Fibroblast of the aortic adventitia (primary cell): ENCODE measurements at places on chromosomes 4 and X.
A peak's percentile ranks its signal among the peaks of the same experiment; 100 is the strongest.

DNA sequence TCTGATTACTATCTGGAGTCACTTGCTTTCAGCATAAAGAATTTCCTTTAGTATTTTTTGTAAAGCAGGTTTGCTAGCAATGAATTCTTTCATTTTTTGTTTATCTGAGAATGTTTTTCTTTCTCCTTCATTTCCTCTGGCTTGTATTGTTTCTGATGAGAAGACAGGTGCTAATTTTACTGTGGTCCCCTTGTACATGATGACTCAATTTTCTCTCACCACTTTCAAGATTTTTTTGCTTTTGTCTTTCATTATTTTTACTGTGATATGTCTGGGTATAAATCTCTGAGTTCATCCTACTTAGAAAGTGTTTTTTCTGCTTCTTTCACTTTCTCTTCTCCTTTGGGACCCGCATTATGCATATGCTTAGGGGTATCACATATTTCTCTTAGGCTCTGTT lies 62.6 kb downstream of the PKD2 start:
- DNase-seq, result no peak

- no peak for DNase-seq
Measured at GRCh38 chrX:16870862-16871815, 977 bp upstream of the RBBP7 start.

DNA sequence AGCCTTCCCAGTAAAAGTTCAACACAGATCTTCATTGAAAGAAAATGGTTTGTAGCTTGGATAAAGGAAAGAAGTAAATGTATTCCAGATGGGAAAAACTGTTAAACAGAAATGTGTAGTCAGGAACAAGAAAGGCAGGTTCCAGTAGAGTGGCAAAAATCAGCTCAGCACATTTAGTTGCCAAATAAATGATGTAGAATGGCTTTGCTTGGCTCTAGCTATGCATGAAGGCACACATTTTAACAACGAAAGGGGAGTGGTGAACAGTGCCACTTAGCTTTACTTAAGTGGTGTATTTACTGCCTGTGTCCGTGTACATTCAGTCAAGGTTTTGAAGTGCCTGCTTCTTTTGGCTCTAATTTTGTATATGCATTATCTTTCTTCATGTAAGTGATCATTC lies 644.5 kb upstream of the ATOH1 start:
- no peak for DNase-seq

GRCh38 chr4:124530464-124531077 lies 182.0 kb downstream of the ANKRD50 start:
- DNase-seq, result no peak

GRCh38 chr4:100979736-100980135 lies 367.6 kb downstream of the PPP3CA start:
- DNase-seq, result no peak

DNA sequence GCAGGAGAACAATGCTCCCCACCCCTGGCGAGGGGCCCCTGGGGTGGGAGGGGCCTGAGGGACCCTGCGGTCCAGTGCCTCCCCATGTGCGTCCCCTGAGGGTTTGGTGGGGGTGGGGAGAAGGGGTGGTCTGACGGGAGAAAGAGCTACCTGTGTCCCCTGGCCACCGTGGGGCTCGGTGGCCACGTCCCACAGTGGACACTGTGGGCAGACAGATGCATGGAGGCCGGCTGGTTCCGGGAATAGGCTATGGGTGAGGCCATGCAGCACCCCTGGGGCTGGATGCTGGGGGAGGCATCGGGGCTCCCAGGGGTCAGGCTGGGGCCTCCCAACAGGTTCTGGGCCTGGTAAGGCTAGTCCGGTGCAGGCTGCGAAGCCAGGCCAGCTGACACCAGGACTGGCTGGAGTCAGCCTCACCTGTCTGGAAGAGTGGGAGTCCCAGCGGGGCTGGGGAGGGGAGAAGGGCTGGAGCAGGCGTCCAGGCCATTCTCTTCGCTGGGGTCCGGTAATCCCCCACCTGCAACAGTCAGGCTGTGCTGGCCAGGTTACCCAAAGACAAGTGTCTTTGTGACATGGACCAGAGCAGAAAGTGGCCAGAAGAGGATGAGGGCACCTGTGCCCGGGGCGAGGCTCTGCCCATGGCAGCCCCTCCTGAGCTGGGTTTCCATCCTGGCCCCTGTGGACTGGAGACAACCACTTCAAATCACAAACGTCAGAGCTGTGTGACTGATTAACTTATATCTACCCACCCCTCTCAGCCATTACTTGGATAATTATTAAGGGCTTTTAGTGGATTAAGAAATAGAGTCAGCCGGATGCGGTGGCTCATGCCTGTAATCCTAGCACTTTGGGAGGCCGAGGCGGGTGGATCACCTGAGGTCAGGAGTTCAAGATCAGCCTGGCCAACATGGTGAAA lies 1.4 kb upstream of the FAM53A start:
- DNase-seq, result no peak

- no peak for DNase-seq
Measured at GRCh38 chr4:101136373-101137370, 210.7 kb downstream of the PPP3CA start.

GRCh38 chr4:3836406-3836755 lies 70.2 kb downstream of the ADRA2C start:
- no peak for DNase-seq

DNA sequence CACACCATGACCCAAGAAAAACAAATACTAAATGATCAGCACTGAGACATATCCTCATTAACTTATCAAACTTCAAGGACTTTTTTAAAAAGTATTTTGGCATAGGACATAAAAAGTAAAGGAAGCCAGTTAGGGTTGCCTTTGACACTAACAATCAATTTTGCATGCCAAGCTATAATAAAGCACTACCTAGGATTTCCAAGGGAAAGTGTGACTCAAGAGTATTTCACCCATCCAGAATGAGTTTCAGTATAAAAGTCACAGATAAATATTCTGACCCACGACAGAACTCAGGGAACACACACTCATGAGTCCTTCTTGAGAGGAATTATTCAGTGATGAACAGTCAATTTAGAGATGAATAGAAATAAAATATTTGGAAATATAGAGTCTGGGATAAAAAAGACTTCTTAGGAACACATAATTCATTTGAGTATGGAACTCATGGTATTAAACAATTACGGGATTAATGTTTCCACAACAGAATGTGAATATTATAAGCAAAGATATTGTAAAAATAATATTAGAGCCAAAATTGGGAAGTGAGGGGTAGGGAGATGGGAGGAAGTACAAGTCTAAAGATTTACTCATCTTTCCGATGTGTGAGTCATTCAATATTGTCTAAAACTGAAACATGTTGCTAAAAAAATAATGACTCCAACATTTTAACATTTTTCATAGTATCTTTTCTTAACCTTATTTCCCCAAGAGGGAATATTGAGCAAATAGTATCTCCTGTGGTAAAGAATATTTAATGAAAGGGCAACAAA lies 143.5 kb upstream of the LNX1 start:
- DNase-seq, result peak; percentile 81

GRCh38 chr4:26135331-26135730 lies 185.5 kb upstream of the RBPJ start:
- DNase-seq, result no peak

- peak; percentile 83 for DNase-seq
Measured at GRCh38 chr4:124322234-124323065, 390.1 kb downstream of the ANKRD50 start.

- no peak for DNase-seq
Measured at GRCh38 chr4:4462970-4463369, 76.1 kb downstream of the NSG1 start.

GRCh38 chr4:4625488-4625887 lies 83.6 kb upstream of the STX18 start:
- DNase-seq, result peak; percentile 44

DNA sequence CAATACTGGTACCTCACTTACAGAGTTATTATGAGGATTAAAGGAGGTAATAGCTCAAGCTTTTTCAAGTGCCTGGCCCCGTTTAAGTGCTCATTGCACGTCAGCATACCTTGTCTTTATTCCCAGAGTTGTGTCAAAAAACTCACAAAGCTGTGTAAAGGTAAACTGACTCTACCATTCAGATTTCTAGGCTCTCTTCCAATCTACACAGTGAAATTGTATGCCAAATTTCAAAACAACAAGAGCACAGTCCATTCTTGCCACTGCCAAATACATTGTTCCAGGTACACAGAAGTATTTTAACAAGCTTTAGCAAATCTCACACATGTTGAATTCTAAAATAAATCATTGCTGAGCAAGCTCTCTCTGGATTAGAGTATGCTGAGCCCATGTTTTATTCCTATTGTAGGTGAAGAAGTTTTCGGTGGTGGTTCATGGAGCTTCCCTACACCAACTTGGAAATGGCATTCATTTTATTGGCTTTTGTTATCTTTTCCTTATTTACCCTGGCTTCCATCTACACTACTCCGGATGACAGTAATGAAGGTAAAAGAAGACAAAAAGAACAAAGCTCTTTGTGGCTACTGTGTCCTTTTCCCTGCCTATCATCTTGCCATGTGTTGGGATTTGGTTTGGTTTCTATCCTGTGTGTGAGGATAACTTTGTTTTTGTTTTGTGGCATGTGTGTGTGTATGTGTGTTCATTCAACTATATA lies 16.2 kb downstream of the SMIM31 start:
- no peak for DNase-seq

GRCh38 chr4:54527532-54527931 lies 130.2 kb upstream of the KIT start:
- DNase-seq, result no peak

GRCh38 chrX:50000937-50001542 lies 78.6 kb downstream of the CLCN5 start:
- no peak for DNase-seq

DNA sequence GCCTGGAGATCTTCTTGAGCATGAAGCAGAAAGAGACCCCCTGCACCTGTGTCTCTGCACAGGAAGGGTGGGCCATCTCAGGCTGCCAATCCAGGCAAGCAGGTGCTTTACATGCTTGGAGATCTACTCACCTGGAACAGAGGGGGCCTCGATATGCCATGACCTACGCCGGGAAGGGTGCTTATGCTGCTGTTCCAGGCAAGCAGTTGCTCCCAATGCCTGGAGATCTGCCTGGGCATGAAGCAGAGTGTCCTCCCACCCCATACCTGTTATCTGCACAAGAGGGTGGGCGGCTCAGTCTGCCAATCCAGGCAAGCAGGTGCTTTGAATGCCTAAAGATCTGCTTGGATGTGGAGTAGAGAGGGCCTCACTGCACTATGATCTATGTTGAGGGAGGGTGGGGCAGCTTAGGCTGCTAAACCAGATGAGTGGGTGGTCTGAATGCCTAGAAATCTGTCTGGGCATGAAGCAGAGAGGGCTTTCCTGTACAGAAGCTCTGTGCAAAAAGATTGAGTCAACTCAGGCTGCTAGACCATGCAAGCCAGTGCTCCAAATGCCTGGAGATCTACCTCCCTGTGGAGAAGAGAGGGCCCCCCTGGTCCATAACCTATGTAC lies 104.5 kb upstream of the QRFPR start:
- no peak for DNase-seq

DNA sequence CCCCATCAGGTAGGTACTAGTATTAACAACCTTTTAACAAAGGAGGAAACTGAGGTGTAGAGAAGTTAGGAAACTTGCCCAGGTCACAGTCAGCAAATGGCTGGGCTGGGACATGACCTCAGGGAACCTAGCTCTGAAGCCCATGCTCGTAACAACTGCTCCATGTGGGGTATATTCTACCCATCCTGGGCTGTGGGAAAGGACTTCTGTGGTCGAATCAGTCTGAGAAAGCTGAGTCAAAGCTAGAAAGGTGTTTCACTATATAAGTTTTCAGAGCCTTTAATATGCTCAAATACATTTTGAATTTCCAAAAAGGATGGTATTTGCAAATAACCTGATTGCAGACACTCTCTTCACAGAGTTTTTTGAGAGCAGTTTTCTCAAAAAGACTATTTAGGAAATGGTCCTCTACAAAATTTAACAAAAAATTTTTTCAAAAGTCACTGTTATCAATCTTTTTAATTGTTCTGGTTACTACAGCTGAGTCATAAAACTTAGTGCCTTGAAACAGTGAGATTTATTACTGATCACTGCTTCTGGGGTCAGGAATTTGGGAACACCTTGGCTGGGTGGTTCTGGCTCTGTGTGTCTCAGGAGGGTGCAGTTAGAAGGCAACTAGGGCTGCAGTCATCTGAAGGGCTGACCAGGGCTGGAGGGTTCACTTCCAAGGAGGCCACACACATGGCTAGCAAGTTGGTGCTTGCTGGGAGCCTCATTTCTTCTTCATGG lies 53.6 kb downstream of the NSG1 start:
- DNase-seq, result no peak

DNA sequence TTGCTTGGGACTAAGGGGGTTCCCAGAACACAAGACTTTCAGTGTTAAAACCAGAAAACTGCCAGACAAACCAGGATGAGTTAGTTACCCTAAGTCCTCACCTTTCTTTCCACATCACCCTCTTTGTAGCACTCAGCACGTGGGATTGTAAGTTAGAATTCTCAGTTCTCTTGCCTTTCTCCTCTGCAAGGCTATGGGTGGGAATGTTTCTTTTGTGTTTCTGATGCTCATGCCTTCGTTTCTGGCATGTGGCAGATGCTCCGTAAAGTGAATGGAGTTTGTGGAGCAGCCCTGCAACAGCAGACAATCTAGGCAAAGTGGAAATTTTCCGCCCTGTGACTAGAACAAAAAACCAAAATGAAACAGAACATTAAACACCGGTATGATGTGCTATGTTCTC lies 64.7 kb upstream of the SPP1 start:
- no peak for DNase-seq

DNA sequence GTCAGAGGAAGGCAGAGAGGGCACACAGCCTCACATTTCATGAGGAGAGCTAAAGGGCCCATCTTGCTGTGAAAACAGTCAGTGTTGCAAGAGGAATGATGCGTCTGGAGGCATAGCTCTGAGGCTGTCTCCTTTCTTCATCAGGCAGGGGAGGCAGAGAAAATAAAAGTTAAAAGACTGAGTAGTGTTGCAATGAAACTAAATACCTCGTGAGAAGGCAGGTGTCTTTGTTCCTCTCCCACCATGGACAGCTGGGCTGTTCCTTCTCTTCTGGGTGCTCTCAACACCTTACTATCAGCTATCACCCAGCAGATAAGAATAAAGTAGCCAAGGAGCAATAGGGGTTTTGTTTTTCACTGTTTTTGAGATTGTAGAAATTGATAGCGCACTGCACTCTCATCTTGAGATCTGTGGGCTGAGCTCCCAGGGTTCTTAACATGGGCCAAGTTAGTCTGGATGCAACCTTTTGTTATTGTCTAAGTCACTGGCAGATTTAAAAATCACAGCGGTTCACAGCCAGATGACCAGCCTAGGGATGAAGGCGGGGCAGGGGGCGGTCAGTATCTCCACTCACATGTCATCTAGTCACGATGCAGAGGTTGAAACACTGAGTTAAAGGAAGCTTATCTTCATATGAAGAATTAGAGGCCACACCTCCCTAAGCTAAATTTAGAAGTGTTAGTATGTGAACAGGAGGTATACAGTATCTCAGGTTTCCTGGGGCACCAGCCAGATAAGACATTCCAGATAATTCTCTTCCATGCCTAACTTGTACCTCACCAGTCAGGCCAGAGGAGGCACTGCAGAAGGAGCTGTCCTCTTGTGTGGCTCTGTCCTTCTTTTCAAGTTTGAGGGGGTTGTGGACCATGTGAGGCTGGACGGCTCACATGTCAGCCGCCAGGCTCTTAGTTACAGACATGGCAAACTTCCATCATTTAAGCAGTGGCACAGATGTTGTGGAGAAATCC lies 36.9 kb downstream of the PARM1 start:
- peak; percentile 2 for DNase-seq
